Peyer's patch (tissue), 4 donors: ENCODE measurements at places on chromosomes 1 and 21.

DNA sequence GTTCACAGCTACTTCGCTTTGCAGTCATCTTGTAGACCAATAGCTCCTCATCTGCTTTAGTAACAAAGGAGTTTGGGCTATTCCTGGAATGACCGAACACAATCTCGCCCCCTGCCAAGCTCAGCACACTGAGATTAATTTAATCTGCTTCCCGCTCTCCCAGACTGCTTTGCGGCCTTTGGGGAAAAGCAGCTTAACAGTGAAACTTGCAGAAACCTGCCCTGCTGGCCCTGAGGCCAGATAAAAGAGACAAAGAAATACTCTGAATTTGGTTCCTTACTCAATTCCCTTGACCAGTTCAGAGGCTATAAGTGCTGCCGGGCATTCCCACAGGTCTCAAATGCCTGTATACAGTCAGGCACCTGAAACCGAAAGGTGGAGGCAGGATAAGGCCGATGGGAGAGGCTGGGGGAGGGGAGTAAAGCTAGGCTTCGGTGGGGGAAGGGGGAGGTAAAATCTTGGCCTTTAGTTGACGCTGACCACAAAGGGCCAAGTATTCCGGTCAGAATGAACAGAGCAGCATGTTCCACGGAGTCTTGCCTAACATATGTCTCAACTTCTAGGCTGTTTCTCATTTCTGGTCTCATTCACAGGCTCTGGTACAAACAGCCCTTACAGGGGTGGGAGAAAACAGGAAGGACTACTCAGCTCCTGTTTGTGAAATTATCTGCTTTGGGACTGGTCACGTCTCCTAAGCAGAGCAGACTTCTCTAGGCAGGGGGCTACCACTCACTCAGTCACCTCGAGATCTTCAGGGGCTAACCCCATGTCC is 17.7 kb upstream of the A3GALT2 start:
- H3K36me3 ChIP-seq, result no peaks in the 10 kb centered on the region
- no peak overlapping the region for H3K4me3 ChIP-seq
- peaks cover 90% of the 10 kb centered on the region for H3K4me1 ChIP-seq
- H3K27me3 ChIP-seq, result no peaks in the 10 kb centered on the region

DNA sequence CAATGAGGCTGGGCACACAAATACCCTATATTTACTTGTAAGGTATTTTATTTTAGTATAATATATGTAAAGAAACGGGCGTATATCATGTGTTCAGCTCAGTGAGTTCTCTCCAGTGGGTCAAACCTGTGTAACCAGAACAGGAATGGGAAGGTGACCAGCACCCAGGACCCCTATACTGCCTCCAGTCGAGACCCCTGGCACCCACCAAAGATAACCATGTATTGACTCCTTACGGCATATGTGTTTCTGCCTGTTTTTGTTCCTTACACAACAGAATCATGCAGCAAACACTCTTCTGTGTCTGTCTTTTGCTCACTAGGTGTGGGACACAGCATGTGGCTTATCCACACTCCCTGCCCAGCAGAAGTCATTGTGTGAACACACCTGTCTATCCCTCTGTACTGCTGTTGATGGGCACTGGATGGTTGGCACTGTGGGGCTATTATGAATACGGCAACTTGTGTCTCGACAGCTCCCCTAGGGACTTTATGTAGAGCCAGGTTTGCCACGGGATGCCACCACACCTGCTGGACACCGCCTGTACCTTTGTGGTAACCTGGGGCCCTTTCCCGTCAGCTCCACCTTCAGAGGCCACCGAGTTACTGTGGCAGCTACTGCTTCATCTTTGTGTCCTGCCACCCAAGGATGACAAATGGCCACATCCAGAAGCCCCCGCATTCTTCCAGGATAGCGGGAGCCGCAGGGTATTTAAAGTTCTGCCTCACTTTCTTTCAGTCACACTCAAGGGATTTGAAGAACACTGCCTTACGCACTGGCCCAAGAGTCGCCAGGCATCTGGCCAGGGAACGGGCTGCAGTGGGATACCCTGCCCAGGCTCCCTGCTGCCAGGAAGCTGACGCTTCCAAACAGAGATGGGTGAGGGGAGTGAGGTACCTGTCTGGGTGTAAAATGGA is 23.5 kb upstream of the C2CD2 start:
- H3K36me3 ChIP-seq, result no peaks in the 10 kb centered on the region
- H3K4me3 ChIP-seq, result no peak overlapping the region
- H3K27me3 ChIP-seq, result no peaks in the 10 kb centered on the region
- no peak for DNase-seq

GRCh38 chr21:36388835-36389234 is 3.6 kb downstream of the CHAF1B start:
- no peaks in the 10 kb centered on the region for H3K4me1 ChIP-seq
- no peaks in the 10 kb centered on the region for H3K36me3 ChIP-seq
- H3K4me3 ChIP-seq, result no peak overlapping the region
- DNase-seq, result no peak
- no peak overlapping the region for H3K27ac ChIP-seq

DNA sequence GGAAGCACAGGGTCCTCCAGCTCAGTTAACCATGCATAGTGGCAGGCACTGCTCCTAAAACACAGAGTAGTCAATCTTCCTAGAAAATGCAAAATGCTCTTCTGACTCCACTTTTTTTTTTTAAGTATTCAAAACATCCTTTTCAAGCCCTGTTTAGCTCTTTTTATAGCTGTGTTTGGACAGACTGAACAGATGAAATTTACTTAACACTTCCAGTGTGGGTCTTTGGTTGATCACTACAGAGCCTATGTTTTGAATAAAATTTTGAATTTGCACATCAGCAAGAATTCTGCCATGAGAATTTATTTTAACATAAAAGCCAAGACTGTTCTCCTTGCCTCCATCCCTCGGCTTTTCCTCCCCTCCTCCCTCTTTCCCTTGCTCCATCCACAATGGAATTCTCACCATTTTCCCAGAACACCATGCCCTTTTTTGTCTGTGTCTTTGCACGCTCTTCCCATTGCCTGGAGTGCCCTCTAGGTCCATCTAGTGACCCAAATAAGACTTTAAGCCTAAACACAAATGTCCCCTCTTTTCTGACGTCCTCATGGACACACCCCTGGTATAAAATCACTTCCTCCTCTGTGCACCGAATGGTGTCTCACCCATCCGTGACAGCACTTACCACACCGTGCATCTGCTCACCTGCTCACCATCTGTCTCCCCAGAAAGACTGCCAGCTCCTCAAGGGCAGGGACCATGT is 24.0 kb upstream of the CPT2 start:
- H3K36me3 ChIP-seq, result no peaks in the 10 kb centered on the region
- H3K27me3 ChIP-seq, result no peaks in the 10 kb centered on the region
- H3K4me1 ChIP-seq, result no peaks in the 10 kb centered on the region
- no peak overlapping the region for H3K4me3 ChIP-seq

DNA sequence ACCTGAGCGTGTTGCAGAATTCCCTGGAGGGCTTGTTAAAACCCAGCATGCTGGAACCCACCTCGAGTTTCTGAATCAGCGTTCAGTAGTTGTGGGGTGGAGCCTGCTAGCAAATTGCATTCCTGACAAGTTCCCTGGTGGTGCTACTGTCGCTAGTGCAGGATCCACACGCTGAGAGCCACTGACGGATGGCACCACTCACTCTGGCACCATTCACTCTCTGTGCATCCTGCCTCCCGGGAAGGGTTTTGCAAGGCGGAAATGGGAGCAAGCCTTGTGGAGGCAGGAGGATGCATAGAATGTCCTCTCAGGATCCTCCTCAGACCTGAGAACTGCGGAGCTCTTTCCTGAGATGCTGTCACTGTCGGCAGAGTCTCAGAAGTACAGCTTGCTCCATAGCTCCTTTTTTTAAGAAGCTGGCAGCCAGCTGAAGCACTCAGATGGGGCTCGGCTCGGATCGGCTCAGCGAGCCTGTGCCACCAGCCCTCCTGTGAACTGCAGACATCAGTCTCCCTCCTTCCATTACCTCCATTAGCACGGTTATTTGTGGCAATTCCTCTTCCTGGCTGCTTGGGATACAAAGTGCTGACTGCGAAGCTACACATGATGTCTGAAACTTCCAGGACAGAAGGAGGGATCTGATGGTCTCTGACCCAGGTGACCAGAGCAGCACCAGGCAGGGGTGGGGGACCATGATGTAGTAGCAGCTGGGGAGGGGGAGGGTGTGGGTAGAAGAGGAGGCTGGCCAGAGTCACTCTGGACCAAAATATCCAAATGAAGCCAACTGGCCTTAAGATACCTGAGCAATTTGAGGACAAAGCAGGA is 89.6 kb downstream of the C1orf94 start:
- no peak overlapping the region for H3K27ac ChIP-seq
- no peaks in the 10 kb centered on the region for H3K4me1 ChIP-seq
- H3K36me3 ChIP-seq, result no peaks in the 10 kb centered on the region
- no peak overlapping the region for H3K4me3 ChIP-seq
- no peaks in the 10 kb centered on the region for H3K27me3 ChIP-seq

- H3K4me3 ChIP-seq, result no peak overlapping the region
- H3K36me3 ChIP-seq, result peaks cover 42% of the 10 kb centered on the region
- no peaks in the 10 kb centered on the region for H3K4me1 ChIP-seq
- no peaks in the 10 kb centered on the region for H3K27me3 ChIP-seq
- no peak overlapping the region for H3K27ac ChIP-seq
Measured at GRCh38 chr1:111469539-111469938, 4.2 kb upstream of the C1orf162 start.

DNA sequence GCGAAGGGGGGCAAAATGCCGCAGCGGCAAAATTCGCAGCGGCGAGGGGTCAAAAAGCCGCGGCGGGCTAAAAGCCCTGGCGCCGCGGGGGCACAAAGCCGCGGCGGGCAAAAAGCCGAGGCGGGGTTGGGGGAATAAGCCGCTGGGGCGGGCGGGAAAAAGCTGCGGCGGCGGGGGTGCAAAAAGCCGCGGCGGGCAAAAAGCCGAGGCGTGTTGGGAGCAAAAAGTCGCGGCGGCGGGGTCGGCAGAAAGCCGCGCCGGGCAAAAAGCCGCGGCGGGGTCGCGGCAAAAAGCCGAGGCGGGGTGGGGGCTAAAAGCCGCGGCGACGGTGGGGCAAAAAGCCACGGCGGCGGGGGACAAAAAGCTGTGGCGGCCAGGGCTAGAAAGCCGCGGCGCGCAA is 3902.5 kb downstream of the SRGAP2C start:
- H3K4me1 ChIP-seq, result no peaks in the 10 kb centered on the region
- H3K4me3 ChIP-seq, result no peak overlapping the region
- no peaks in the 10 kb centered on the region for H3K36me3 ChIP-seq
- DNase-seq, result no peak

DNA sequence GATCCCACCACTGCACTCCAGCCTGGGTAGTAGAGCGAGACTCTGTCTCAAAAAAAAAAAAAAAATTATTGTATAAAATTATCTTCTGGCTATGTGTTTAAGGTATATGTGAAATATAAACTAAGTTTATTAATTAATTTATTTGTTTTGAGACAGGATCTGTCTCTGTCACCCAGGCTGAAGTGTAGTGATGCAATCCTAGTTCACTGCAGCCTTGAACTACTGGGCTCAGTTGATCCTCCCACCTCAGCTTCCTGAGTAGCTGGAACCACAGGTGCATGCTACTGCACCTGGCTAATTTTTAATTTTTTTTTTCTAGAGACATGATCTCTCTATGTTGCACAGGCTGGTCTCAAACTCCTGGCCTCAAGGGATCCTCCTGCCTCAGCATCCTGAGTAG is 67.9 kb downstream of the RD3 start:
- H3K4me1 ChIP-seq, result no peaks in the 10 kb centered on the region
- H3K36me3 ChIP-seq, result no peaks in the 10 kb centered on the region
- DNase-seq, result no peak

DNA sequence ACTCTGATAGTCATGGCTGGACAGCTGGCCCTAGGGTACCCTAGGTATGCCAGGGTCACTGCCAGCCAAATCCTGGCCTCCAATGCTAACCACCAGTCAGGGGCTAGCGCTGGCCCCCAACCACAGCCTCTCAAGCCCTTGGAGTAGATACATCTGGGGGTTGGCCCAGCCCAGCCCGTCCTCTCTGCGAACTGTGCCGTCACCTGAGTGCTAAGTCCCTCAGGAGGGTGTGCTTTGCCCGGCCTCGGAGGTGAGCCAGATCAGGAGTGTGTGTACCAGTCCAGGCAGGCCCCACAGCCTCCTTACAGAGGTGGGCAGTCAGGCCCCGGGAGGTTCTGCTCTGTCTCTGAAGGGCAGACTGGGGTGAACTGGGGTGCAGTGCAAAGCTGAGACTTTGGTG is 34.0 kb upstream of the DISP3 start:
- DNase-seq, result no peak
- H3K27me3 ChIP-seq, result no peaks in the 10 kb centered on the region
- no peak overlapping the region for H3K27ac ChIP-seq
- no peak overlapping the region for H3K4me3 ChIP-seq
- H3K36me3 ChIP-seq, result no peaks in the 10 kb centered on the region

GRCh38 chr1:54219688-54220003 is 19.7 kb downstream of the MRPL37 start:
- H3K4me3 ChIP-seq, result no peak overlapping the region
- peaks cover 4% of the 10 kb centered on the region for H3K4me1 ChIP-seq
- no peaks in the 10 kb centered on the region for H3K27me3 ChIP-seq
- DNase-seq, result no peak
- H3K27ac ChIP-seq, result peak overlapping the region; percentile 66

DNA sequence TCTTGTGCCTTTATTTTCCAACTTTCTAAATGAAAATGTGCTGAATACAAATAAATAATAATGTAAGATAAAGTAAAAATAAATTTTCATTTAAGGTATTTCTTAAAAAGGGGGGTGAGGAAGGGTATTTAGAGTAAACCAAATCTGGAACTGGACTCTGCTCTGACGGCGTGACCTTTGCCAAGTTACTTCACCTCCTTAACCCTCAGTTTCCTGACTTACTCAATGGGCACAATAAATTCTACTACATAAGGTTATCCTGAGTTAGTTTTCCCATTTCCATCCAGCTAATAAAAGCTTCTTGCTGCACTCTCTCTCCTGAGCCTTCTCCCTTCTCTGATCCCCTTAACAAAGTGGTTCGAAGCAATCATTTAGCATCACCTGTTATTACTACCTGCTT is 93.9 kb downstream of the NID1 start:
- H3K36me3 ChIP-seq, result no peaks in the 10 kb centered on the region
- H3K27me3 ChIP-seq, result no peaks in the 10 kb centered on the region
- H3K4me3 ChIP-seq, result no peak overlapping the region
- peak overlapping the region; percentile 75 for H3K27ac ChIP-seq

DNA sequence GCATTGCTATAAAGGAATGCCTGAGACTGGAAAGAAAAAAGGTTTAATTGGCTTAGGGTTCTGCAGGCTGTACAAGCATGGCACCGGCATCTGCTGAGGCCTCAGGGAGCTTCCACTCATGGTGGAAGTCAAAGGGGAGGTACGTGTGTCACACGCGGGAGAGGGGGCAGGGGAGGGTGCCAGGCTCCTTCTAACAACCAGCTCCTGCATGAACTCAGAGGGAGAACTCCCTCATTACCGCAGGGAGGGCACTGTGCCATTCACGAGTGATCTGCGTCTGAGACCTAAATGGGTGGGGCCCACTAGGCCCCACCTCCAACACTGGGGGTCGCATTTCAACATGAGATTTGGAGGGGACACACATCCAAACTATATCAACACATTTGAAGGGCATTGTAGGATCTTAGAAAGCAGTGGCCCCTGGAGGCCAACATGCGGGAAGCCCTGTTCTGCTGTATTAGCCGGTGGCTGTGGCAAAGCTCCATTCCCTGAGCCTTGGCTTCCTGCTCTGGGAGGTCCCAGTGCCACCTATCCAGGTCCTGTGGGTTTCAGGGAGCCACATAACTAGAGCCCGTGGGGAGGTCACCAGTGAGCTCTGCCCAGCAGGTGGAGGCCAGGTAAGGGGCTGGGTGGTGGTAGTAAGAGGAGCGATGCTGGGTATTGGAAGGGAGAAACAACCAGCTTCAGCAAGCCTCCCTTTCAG is 10.0 kb downstream of the WNT3A start:
- DNase-seq, result peak; percentile 36
- no peaks in the 10 kb centered on the region for H3K36me3 ChIP-seq
- no peaks in the 10 kb centered on the region for H3K27me3 ChIP-seq
- no peak overlapping the region for H3K27ac ChIP-seq
- H3K4me1 ChIP-seq, result no peaks in the 10 kb centered on the region
- H3K4me3 ChIP-seq, result no peak overlapping the region
